ENCODE measurements at places on chromosomes 11 and 22.

GRCh38 chr11:5335170-5335569 lies 8.2 kb downstream of the OR51B5 start:
- DNase-seq = no peak

- no peak for DNase-seq
Measured at GRCh38 chr22:45006964-45007390, 2.8 kb downstream of the PHF21B start.

DNA sequence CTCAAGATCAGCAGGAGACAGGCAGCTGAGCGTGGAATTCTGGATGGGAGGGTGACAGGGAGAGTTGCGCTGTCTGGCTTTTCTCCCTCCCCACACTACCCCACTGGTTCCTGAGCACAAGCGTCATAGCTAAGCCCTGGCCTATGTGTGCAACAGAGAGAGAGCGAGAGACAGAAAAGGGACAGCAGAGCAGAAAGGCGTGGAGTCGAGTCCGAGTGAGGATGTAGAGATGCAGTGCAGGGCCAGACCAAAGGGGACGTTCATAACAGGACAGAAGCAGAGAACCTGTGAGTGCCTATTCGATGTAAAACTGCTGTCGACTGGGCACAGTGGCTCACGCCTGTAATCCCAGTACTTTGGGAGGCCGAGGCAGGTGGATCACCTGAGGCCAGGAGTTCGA lies 94.0 kb upstream of the TMEM45B start:
- DNase-seq = no peak

- no peak for DNase-seq
Measured at GRCh38 chr11:34072832-34073231, 21.3 kb downstream of the CAPRIN1 start.

DNA sequence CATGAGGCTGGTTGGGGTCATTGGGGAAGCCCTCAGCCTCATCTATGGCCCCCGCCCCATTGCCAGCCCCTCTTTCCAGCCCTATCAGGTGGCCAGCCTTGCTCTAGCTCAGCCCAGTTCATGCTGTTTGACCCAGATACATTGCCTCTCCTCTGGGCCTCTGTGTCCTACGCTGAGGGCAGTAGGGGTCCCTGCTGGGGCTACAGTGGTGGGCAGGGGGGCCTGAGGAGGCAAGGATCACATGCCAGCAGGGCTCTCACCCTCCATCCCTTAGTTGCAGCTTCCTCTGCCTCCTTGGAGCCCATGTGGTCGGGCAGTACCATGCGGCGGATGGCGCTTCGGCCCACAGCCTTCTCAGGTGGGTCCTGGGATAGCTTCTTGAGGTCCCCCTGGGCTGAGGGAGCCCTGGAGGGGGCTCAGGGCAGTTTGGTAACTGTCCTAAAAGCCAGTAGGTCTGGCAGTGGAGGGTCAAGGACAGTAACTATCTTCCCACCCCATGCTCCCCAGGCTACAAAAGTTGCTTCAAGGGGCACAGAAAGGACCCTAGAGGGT lies 19.2 kb downstream of the EMID1 start:
- no peak for DNase-seq

DNA sequence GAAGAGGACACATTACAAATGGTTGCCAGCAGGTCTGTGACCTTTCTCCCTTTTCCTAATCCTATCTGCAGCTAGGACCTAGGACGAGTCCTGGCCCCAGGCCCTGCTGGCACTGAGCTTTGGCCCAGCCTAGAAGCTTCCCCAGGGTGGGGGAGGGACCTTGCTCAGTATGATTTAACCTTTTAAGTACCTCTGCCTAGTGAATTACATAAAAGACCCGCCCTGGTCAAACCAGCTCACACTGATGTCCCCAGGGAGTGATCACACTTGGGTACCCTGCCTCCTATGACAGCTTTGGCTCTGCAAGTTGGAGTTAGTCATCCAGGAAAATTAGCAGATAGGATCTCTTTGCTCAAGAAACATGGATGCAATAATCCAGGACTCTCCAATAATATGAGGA lies 21.9 kb downstream of the ASCC2 start:
- no peak for DNase-seq

DNA sequence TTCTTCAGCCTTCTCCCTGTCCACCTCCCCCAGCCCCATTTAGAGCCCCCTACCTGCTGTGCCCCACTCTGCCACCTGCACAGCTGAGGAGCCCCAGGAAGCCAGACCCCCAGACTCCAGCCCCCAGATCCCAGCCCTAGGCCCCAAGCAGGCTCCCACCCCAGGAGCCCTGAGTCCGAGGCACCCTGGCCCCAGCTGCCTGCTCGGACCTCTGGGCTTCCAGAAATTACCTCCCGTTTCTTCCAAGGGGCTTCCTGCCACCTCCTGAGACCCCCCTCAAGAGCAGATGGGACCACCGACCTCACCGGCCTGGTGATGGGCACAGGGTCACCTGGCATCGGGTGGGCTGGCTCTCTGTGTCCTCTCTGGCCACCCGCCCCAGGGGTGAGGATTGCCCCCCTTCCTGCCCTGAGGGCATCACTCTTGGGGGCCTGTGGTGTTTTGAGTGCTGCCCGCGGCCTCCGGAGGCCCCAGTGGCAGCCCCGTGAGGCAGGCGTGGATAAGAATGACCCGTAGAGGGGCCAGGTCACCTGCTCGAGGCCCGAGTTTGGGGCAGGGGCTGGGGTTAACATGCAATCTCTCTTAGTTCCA lies 18.3 kb upstream of the TALDO1 start:
- DNase-seq = no peak

DNA sequence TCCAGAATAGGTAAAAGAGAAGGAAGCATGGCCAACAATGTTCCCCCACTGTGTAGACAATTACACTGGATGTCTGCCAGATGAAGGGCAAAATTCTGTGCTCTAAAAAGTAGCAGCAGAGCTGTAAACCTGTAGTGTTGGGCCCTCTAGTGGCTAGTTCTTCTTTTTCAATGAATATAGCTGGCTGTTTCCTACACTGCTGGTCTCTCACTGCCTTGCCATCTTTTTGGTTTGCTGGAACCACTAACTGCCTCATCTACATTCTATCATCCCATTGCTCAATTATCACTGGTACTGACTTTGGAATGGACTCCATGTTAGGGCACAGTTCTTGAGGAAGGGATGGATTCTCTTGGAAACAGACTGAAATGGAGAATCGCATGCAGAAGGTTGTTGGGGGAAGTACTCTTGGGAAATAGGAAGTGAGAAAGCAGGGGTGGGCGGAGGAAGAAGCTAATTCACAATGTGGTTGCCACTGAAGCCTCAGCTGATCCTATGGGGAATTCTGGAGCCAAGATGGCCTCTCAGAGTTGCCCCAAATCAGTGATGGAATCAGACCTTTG lies 17.9 kb downstream of the KCNE3 start:
- DNase-seq = no peak

- peak; percentile 61 for DNase-seq
Measured at GRCh38 chr11:59615120-59615636, 396 bp downstream of the OSBP start.

DNA sequence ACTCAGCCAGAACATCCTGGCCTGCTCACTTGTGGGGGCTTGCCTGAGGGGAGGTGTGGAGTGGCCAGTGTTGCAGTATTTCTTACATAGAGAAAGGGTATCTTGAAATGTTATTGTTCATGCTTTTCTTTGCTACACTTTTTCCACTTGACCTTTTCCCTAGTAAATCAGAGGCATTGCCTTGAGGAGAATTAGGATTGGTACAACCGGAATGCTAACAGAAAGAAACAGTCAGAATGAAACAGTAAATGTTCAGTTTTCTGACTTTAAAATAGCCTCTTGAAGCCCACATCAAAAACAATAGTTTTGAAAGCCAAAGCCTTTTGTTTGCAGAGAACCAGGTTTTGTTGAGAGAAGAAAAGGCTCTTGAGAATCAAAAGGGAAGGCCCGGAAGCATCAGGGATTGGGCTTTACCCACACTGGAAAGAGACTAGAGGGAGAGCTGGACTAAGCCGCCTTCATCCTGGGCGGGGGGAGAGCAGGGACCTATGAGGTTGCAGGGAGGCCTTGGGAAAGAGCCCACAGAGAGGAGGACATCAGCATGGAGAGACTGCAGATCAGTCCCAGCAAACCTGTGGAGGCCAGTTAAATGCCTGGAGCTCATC lies 12.4 kb downstream of the ADM start:
- no peak for DNase-seq

Data from T-helper 9 cell (primary cell).